ENCODE measurements at places on chromosomes 1 and 21.
A peak's percentile ranks its signal among the peaks of the same experiment; 100 is the strongest.

- no peak for DNase-seq
These were observed 262.9 kb upstream of the CACYBP start for GRCh38 chr1:174736831-174737230.

- DNase-seq = no peak
These were observed 10.5 kb upstream of the LMO4 start for GRCh38 chr1:87318056-87318650.

DNA sequence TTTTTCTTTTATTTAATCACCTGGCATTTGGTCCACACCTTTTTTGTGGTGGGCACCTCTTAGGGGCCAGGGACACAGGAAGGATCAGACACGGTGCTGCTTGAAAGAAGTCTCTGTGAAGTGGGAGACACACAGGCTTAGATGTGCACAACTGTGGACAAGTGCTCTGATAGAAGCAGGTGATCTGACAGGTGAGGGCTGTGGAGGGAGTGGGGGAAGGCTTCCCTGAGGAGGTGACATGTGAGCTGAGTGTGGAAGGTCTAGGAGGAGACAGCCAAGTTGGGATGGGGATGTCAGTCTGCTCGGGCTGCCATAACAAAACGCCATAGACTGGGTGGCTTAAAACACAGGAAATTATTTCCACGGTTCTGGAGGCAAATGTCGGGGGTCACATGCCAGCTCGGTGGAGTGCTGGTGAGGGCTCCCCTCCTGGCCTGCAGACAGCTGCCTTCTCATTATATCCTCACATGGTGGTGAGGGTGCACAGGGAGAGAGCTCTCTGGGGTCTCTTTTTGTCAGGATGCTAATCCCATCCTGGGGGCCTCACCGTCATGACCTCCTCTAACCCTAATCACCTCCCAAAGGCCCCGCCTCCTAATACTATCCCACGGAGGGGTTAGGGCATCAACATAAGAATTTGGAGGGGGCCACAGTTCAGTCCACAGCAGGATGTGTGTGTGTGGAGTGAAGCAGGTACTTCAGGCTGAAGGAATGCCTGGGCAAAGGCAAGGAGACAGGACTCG lies 5.2 kb upstream of the KIAA1614 start:
- DNase-seq = no peak

- no peak for DNase-seq
These were observed 13.9 kb downstream of the RC3H1 start for GRCh38 chr1:174008269-174008668.

DNA sequence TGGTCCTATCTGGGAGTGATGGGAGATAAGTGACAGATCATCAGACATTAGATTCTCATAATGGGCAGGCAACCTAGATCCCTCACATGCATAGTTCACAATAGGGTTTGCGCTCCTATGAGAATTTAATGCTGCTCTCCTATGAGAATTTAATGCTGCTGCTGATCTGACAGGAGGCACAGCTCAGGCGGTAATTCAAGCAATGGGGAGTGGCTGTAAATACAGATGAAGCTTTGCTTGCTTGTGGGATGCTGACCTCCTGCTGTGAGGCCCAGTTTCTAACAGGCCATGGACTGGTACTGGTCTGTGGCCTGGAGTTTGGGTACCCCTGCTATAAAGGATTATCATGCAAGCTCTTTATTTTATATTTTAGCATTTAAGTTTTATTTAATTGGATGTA lies 72.0 kb downstream of the ZMYM4 start:
- DNase-seq = no peak

GRCh38 chr1:32627596-32628162 lies 22.7 kb downstream of the ZBTB8OS start:
- no peak for DNase-seq

GRCh38 chr1:89407360-89407759 lies 43.5 kb downstream of the GBP6 start:
- peak; percentile 2 for DNase-seq

- DNase-seq = no peak
These were observed 252 bp downstream of the SDC3 start for GRCh38 chr1:30908316-30908695.

DNA sequence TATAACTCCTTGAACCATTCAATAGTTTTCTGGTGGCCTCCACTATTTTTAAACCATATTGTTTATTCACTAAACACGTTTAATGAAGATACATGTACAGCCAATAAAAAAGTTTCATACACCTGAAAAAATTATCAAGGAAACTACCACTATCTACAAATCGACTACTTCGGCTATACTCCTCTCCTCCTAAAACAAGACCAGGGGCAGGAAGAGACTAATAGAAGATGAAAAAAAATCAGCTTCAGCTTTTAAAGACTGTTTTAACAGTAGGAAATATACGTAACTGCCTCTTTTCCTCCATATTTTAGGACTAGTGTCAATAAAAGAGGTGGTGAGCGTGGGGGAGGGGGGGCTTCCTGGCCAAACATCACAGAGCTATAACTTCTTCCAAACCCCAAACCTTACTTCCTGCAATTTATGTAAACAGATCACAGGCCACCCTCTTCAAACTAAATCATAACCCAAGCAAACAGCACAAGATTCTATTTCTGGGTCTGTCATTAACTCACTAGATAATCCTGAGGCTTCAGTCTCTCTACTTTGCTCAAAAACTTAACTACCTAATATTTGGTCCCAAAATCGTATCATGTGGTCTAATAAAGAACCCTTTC lies 15.1 kb downstream of the FOXJ3 start:
- no peak for DNase-seq

DNA sequence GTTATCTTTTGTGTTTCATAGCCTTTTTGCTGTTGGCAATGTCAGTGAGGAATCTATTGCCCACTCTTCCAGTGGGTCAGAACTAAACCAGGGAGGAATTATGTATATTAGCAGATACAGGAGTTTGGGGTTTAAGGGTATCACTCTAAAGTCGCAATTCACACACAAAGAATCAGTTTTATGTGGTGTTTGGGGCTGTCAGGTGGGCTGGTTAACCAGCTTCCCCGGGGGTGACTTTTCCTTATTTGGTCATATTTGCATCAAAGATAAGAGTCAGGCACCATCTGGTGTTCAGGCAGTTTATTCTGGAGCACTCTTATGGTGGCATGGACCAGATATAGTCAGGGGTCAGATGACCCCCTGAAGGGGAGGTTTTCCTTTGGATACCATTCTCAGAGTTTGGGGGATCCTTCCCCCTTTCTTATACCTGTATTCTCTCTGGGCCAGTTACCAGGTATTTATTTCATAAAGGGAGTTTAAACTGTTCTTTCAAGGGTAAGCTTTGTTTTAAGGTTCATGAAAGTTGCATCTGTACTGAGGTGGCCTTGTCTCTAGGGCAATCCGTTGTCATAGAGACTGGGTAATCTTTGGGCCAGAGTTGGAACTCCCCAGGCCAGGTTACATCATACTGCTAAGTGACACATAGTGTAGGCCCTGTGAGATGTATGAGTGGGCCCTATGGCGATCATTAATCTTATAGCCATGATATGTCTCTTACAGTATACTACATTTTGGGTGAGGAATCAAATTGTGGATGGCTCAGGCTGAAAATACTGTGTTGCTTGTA lies 148.2 kb downstream of the RWDD3 start:
- no peak for DNase-seq

DNA sequence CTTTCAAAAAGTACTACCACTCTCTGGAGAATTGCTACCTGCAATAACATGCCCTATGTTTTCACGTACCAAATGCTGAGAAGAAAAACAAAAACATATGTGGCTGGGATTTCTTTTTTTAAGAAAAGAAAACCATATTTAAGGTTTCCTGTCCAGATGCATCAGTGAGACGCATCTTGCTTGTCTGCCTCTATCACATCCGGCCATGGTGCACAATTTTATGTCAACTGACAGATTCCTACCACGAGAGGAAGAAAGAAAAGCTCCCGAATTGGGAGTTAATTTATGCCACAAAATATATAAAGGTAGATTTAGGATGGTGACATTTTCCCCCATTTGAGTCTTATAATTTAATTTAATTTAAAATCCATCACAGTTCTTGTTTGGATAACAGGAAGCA lies 62.3 kb upstream of the COL24A1 start:
- DNase-seq = no peak

DNA sequence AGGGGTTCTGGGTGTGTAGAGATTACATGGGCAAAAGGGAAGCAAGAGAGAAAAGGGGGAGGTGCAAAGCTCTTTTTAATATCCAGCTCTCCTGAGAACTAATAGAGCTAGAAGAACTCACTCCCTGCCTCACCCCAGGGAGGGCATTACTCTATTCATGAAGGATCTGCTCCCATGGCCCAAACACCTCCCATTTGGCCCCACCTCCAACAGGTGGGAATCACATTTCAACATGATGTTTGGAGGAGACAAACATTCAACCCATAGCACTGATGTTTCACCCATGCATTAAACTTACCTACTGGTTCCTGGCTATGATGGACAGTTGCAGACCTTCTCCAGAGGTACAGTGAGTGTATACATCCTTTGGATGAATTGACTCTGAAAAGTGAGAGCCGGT lies 7.3 kb upstream of the JUN start:
- DNase-seq = no peak

DNA sequence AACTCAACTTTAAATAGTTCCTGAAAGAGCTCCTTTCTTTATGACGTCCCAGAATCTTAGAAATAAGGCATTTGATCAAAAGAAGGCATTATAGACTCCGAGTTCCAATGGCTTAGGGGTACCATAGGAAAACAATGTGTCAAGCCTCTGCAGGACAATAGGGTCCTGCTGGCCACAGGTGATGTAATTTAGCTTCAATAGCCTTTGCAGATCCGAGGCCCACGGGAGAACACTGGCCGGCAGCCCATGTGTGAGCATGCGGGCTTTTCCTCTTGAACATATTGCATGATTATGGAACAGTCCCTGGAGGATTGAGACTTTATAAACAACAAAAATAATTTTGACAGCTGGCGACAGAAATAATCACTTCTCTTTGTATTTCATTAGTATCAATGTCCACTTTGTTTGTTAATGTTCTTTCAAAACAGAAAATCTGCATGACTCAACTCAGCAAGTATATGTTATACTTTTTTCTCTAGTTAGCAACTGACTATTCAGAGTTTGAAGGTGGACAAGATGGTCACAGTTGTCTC lies 49.0 kb upstream of the NR5A2 start:
- DNase-seq = no peak

DNA sequence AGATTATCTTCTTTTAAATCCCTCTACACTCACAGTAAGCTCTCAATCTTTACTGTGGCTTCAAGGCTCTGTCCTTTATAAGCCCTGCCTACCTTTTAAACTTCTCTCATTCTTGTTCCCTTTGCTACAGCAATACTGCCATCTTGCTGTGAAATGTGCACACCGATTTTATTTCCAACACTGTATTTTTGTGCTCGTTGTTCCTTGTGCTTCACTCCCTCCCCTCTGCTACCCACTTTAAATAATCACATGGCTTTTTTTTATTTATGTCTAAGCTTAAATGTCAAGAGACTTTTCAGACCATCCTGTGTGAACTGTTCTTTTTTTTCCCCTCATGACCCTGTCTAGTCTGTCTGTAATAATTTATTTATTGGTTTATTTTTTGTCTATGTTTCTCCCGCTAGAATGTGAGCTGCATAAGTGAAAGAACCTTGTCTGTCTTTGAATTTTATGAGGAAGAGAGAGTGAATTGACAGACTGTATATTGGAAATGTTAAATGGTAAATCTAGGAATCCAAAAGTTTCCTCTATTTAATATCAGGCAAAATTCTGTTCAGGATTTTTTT lies 45.7 kb downstream of the ABCD3 start:
- peak; percentile 26 for DNase-seq

- DNase-seq = no peak
These were observed 49.9 kb downstream of the C8B start for GRCh38 chr1:56915960-56916359.

DNA sequence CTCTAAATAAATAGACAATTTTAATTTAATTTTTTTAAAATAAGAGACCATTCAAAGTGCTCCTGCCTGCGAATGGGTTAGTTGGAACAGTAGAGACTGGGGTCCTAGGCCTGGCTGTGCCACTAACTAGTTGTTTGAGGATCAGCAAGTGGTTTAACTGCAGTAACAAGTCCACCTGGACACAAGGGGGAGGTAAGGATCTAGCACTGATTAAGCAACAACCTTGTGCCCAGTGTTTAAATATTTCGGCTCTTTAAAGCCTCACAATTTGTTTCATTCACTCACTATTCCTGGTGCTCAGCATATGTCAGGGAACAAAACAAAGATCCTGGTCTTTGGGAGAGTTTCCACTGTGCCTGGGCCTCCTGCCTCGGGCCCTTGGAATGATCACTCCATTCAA lies 1.6 kb upstream of the AGT start:
- DNase-seq = no peak

- DNase-seq = no peak
These were observed 23.0 kb upstream of the TMEM52 start for GRCh38 chr1:1941868-1942752.

DNA sequence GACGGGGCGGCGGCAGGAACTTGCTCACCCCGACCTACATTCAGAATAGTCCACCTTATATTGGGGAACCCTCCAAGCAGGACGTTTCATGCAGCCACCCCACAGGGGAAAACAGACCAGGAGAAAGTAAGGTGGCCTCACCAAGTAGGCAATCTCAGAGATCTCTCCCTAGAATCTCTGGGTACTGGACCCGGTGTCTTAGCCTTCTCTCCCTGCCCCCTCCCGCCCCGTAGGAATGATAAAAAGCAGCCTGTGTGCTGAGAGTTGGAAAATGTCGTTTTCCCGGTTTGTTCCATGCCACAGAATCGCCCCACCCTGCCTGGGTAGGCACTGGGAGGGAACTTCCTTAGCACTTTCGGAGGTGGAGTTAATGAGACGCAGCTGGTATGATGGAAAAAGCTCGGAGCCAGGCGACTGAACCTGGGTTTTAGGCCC lies 789 bp upstream of the PTPN14 start:
- DNase-seq = peak; percentile 61

DNA sequence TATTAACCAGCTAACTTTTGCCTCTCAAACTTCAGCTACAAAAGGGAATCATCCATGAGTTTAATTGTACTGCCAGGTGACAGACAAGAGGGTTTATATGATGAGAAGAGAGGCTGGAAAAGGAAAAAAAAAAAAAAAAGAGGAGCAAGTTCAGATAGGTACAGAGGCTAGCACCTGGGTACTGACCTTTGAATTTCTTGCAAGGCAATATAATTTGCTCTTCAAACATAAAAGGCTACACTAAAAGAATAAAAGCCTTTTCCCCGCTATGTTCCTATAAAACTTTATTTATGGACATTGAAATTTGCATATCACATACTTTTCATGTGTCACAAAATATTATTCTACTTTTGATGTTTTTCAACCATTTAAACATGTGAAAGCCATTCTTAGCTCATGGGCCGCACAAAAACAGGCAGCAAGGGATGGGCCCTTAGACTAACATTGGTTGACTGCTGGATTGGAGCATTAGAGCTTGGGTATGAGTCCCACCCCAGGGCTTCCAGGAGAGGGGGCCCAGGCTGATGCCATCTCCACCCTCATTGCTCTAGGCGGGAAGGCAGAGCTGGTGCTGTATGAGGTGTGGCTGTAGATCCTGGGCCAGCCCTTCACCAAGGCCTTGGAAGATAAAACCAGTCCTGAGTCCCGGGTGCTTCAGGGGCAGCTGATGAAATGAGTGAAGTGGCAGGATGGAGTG lies 44.3 kb downstream of the ATP1B1 start:
- DNase-seq = no peak

All from GM04503 (cell line).